Bladder microvascular endothelial cell (primary cell): ENCODE measurements at places on chromosomes 7 and 10. TPM values are rescaled to one million over a fixed set of nuclear protein-coding genes. Genes with fewer than 3 reads are reported as not detected.

Gene ASB10
- not detected in 2 replicates for total RNA-seq

Gene A1CF
- total RNA-seq = not detected in 2 replicates

Gene PTCD1
- total RNA-seq = 3.6 and 5.8 TPM in 2 replicates

Gene DNAJB12
- total RNA-seq = 18.9 and 29.8 TPM in 2 replicates

Gene STN1
- total RNA-seq = 33.4 and 35.7 TPM in 2 replicates
